Left renal cortex interstitium (tissue), 4 donors: ENCODE measurements at places on chromosomes 2 and 18. TPM values are rescaled to one million over a fixed set of nuclear protein-coding genes. Genes with fewer than 3 reads are reported as not detected.

Gene KLF11
- 23.5 TPM for polyA plus RNA-seq

- DNase-seq = no peak
These were observed 75.0 kb upstream of the RBM44 start for GRCh38 chr2:237723602-237724001.

DNA sequence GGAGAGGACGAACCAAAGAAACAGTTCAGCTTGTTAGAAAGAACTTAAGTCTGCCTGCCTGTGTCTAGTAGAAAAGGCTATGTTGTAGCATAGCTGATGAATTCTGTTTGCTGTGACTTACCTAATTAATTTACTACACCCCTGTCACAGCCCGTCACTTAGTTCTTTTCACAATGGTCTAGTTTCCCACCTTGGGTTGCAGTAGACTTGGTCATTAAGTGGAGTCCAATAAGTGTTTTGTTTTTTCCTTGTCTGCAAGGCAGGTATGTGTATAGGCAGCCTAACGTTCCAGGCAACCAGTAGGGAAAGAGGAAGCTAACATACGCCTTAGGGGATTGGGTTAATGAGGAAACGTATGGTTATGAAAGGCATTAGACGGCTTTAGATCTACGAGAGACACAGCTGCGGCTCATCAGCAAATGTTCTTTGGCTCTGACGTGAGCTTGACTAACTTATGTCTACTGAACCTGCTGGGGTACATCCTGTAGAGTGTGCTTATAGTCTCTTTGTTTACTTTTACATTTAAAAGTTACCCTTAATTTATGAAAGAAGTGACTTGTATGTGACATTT lies 180.1 kb downstream of the PRPF40A start:
- DNase-seq = no peak

Gene TXNDC2
- 0.10 TPM for polyA plus RNA-seq

Gene GKN1
- polyA plus RNA-seq = not detected

- no peak for DNase-seq
These were observed 1.4 kb downstream of the GPR35 start for GRCh38 chr2:240626531-240627300.

DNA sequence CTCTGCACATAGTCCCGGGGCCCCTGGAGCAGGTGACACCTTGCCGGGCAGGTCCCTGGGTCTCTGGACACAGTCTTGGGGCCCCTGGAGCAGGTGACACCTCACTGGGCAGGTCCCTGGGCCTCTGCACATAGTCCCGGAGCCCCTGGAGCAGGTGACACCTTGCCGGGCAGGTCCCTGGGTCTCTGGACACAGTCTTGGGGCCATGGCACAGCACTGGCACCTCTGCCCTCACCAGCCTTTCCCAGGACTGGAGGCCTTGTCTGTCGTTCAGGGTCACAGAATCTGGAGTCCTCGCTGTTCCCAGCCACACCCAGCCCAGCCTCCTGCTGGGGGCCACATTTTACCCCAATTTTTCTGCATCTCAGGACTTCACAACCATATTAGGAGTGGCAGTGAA lies 2.2 kb downstream of the TPO start:
- no peak for DNase-seq

DNA sequence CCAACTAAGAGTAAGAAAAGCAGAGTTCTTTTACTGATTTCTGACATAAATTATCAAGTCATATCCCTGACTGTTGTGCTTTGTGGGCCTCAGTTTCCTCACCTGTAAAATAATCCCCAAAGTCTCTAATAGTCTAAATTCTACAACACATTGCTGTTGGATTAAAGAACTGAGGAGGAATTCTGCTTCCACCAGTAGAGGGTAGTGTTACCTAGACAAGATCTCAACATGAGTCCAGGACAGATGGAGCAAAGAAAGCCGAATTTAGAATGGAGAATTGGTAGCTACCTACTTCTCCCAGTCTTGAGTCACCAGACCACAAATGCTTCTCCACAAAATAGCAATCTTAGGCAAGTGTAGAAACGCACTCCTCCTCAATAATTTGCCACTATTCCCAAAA lies 462.5 kb upstream of the FSHR start:
- peak; percentile 3 for DNase-seq

DNA sequence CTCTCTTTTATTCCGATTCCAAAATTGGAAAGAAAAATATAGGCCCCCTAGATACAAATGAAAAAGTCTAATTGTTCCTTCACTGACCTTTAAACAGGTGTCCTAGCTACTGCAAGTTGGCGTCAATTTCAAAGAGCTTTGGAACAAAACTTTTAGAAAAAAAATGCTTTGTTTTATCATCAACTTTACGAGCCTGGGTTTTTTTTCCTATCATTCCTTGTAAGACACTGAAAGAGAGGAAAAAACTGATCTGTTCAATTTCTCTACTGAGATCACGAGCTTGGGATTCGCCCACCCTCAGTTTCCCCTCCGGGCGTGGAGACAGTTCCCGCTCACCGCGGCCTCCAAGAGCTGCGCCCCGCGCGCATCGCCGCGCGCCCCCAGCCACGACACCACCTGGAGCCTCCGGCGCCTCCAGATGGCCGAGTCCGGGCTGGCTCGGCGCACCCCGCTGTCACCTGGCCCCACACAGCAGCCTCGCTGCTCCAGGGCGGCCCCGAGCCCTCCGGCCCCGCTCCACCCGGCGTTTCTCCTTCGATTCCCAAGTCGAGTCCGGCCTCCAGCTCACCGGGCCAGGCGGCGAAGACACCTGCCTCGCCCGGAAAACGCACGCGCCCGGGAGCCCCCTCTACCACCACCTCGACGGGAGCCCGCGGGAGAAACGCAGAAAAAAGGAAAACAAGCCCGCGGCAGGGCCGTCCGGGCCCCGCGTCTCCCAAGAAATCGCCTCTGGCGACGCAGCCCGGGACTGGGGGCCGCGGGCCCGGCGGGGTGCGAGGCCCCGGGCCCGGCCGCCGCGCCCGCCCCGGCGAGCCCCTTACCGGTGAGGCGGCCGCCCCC lies 656 bp downstream of the TBC1D8 start:
- DNase-seq = no peak

Gene SFT2D3
- polyA plus RNA-seq = not detected
